ENCODE measurements at places on chromosomes 2 and 18.

DNA sequence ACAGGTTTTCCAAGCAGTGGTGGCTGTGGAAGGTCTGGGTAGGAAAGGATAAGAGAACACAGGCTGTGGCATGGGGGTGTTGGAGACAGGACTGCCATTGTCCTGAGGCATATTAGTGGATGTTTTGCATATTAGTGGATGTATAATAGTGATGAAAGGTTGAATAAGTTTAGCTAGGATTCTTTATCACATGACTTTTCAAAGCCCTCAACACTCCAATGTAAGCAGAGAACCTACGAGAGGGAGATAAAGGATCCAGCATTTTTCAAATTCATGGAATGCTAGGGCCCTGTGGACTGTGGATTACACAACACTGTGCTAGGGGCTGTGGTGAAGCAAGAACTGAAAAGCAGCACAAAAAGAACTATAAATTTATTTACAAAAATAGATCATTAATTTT, 63.2 kb downstream of the POLE4 start:
- no peak for DNase-seq

DNA sequence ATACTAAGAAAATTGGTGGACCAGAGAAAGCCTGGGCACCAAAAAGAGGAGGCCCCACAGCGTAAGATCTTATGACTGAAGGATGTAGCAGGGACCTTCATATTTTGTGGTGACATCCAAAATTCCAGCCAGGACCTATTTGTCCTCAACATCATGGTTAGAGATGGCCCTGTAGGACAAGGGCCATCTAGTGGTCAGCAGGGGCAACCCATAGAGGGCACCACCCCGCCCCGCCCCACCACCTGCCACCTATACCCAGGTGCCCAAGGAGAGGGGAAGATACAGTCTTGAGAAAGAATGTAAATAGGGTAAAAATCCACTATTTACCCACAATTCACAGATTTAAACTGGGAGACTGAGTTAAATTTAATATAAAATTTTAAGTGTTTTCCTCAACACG, 59.6 kb upstream of the TMEM163 start:
- DNase-seq: no peak

- DNase-seq: no peak
Observed at GRCh38 chr18:76602191-76602590, 107.1 kb upstream of the ZNF516 start.

DNA sequence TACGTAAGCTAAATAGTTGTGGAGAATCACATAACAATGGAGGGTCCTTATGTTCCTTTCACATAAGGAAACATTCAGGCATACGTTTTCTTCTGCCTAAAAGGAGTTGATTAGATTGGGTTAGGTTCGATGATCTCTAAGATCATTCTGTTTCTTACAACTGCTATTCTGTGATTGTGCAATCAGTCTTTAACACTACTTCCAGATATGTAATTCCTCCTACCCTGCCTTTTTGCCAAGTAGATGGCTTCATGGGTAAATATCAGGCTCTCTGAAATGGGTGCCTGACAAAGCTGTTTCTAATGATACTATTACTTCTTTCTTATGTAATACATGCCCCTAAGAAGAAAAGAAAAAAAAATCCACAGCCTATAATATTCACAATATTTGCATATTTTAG, 321.5 kb downstream of the XIRP2 start:
- DNase-seq: no peak

GRCh38 chr2:181682795-181683517, 2.6 kb upstream of the NEUROD1 start:
- no peak for DNase-seq

DNA sequence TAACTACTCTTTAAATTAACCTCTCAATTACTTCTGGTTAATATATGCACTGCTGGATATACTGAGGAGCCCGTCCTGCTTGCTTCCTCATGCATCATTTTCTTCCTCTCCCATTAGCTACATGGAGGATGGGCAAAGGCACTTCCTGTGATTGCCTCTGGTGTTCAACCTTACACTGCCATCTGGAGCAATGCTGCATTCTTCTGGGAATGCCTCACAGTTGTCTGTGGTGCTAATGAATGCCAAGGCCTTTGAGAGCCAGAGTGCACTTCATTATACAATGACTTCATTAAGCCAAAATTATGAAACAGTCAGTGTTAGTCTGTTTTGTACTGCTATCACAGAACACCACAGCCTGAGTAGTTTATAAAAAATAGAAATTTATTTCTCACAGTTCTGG, 134.8 kb upstream of the DOCK10 start:
- DNase-seq: no peak

- DNase-seq: peak; percentile 7
Observed at GRCh38 chr2:239208465-239209180, 192.2 kb downstream of the HDAC4 start.

- no peak for DNase-seq
Observed at GRCh38 chr2:34104601-34105000, 505.5 kb upstream of the FAM98A start.

- DNase-seq: no peak
Observed at GRCh38 chr2:16774091-16774490, 108.5 kb upstream of the CYRIA start.

GRCh38 chr2:159410276-159410675, 123.8 kb upstream of the WDSUB1 start:
- DNase-seq: no peak

GRCh38 chr2:3000968-3001367, 376.6 kb downstream of the EIPR1 start:
- no peak for DNase-seq

DNA sequence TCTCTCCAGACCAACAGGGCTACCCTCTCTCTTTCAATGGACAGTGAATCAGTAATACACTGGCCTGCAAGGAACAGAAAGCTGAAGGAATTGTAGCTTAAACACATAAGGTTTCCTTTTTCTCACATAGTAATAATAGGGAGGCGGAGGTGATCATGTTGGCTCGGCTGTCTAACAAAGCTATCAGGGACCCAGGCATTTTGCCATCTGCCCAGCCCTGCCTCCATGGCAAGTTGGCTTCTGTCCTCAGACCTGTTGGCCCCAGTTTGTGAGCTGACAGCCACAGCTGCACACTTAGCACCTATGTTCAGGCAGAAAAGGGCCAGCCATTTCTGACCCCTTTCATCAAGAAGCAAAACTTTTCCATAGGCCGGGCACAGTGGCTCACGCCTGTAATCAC, 2.0 kb upstream of the CHRNG start:
- DNase-seq: no peak

GRCh38 chr2:194252127-194252526, 1404.9 kb upstream of the SLC39A10 start:
- DNase-seq: no peak

GRCh38 chr2:237791977-237792727, 6.4 kb upstream of the RBM44 start:
- DNase-seq: no peak

DNA sequence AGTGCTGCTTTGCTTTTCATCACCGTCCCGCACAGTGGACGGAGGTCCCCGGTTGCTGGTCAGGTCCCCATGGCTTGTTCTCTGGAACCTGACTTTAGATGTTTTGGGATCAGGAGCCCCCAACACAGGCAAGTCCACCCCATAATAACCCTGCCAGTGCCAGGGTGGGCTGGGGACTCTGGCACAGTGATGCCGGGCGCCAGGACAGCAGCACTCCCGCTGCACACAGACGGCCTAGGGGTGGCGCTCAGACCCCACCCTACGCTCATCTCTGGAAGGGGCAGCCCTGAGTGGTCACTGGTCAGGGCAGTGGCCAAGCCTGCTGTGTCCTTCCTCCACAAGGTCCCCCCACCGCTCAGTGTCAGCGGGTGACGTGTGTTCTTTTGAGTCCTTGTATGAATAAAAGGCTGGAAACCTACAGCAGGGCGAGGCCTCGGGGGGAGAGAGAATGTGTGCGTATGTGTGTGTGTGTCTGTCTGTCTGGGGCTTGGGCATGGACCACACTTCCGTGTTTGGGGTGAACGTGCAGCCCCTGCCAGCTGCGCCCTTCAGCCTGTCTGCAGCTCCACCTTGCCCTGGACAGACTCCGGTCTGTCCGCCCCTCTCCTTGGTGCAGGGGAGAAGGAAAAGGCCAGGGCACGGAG, 32.3 kb downstream of the GPC1 start:
- DNase-seq: no peak

DNA sequence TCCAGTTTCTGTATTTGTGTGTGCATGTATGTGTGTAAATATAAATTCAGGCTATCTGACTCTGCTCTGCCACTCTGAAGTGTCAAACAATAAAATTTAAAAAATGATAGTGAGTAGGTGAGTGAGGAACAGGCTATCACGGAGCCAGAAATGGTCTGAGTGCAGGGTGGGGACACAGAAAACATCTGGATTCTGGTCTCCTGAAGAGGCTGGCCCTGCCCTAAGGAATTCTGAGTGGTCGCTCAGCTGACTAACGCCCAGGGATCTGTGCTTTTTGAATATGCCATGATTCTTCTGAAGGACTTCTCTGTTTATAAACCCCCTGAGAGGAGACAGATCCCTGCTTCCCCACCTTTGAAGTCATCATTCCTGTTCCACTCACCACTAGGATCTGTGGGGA, 353.9 kb upstream of the GYPC start:
- DNase-seq: no peak

GRCh38 chr2:180524499-180524898, 455.9 kb upstream of the UBE2E3 start:
- DNase-seq: no peak

DNA sequence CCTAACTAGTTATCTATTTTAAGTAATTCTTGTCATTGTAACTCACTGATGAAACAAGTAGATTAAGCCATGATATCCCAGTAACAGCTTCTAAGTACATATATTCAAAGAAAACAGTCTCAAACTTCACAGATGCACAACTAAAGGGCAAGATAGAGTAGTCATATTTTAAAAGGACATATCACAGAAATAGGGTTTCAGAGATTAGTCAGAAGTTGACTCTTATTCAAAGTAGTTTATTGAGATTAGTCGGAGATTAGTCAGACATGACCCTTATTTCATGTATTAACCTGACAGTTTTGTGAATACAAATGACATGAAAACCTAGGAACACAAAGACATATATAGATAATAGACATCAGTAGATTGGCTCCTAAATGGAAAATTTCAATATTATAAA, 15.9 kb upstream of the CHAC2 start:
- DNase-seq: no peak

DNA sequence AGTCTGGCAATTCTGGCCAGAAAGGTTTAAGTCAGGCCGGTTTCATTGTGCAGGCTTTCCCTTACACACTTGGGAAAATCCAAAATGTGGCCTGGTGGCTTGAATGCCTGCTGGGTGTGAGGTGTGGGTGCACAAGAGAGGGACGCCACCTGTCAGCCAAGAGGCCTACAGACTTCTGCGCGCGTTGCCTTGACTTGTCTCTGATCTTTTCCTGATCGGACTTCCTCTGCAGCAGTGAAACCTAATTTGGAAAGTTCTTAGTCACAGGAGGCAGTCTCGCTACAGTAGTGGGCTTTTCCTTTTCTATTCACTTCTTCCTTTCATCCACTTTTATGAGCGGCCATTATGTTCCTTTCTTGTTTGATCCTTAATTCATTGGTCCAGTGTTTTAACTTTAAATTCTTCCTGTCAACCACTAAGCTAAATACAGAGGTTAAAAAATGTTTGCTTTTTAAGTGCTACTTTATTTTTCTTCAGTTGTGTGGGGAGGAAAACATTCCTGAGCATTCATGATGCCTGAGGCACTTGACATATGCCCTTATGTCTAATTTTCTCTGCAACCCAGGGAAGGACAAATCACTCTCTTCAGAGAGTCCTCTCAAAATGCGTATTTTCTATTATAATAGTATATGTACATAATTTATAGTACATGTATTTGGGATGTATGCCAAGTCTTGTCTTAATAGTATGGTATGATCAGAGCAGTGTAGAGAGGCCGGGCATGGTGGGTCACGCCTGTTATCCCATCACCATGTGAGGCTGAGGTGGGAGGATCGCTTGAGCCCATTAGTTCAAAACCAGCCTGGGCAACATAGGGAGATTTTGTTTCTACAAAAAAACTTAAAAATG, 128.9 kb downstream of the WDSUB1 start:
- DNase-seq: no peak

DNA sequence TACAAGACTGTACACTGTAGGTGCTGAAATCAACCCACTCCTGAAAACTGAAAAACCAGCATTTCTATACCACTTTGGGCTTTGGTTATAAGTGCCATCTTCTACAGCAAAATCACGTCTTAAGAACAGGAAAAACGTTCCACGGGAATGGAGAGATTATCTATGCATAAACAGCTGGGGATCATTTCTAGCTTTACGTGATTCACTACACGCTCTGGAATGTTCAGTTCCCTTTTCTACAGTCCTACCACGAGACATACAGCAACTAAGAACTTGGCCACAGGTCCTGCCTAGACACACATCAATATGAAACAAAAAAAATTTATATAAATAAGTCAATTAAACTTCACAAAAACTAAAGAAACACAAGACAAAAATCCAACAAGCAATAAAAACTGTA, 3.6 kb downstream of the CXCR4 start:
- no peak for DNase-seq

DNA sequence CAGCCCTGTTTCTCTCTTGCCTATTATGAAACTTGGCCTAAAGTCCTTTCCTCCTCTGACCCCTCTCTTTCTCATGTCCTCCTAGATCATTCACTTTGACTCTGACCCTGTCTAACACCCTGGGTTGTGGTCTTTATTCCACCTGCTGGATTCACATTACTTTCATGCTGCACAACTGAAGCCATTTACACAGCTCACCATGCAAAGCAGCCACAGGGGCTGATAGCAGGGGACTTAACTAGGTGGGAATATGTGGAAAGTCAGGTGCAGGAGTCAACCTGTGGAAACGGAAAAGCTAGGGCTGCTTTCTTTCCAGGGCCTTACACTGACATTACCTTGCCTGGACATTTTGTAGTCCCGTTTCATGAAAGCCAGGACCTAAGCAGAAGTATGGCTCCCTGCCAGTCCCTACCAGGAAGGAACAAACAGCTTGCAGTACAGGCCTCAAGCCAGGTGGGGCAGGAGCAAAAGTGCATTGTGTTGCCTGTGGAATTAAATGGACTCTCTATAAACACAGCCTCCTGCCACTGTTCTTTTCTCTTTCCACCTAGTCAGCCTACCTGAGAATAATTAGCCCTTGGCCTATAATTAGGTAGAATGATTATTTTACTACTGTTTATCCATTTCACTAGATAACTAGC, 11.8 kb downstream of the MAPRE3 start:
- DNase-seq: peak; percentile 74

GRCh38 chr2:220572385-220572784, 945.0 kb downstream of the SLC4A3 start:
- DNase-seq: no peak

DNA sequence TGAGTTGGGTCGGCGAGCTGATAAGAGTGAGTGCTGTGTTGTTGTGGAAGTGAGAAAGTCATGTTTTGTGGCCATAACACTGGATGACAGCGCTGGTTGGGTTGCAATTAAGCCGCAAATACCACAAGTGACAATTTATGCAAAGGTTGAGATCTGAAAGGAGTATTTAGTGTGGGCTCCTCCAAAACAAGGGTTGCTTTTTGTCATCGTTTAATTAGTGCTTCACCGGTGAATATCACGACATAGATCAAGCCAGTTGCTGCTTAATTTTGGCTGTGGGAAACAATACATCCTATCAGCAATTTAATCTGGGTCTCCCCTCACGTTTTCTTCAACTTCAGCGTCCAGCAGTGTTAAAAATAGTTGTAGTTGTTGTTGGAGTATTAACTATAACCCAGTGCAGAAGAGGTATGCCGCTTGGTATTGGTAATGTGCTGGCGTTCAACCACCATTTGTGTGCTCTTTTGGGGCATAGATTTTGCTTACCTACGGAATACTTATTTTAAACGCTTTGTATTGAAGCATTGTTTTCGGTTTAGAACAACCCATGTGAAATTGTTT, 662 bp downstream of the ACVR2A start:
- DNase-seq: no peak

Measured in NCI-H1092 (cell line).